ENCODE measurements at places on chromosomes 4 and X.

- no peak for DNase-seq
Measured at GRCh38 chr4:77151241-77151640, 5.8 kb upstream of the CCNG2 start.

DNA sequence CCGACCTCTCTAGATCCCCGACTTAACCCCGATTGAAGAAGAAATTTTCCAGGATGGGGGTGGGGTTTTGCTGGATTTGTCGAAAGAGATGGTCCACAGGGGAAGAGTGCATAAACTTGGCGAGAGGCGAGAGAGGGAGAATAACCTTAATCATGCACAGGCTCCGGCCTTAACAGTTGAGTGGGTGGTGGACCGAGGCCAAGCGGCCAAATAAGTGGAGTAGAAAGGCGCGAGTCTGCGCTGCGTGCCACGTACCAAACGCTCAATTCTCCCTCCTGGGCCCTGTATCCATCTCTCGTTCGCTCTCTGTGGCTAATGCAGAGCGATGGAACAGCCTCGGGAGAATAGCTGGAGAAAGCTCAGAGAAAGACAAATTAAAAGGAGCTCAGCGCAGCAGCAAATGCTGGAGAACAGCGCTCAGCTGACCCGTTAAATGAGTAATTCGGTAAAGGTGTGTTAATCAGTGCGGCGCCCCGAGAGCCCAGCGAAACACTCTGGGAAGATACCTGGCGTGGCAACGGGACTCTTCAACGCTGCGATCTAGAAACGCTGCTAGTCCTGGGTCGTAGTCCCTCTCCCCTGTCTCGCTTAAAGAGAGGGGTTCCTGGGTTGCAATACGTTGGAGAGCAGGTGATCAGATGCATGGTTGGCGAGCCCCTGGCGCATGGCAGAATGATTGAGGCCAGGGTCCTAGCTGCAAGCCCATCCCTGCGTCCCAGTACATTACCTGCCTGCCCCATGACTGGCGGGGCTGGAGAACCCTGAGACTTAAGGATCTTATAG lies 887 bp upstream of the IL1RAPL2 start:
- no peak for DNase-seq

GRCh38 chr4:148757171-148757570 lies 315.0 kb upstream of the NR3C2 start:
- DNase-seq, result no peak

DNA sequence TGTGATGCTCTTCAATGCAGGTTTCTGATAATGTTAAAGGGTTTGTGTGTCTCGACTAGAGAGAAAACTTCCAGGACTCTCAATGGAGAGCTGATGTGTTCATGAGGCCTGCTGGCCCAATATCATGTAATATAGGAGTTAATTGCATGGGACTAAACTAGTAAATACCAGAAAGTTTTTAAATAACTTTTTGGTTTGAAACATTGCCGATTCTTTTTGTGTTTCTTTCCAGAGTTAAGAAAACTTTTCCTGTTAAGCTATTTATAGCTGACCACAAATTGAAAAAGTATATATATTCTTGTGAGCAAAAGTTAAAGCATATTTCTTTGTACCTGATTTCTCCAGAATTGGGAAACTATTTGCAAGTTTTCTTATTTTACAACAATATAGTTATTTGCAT lies 49.7 kb downstream of the FAM9B start:
- DNase-seq, result no peak

DNA sequence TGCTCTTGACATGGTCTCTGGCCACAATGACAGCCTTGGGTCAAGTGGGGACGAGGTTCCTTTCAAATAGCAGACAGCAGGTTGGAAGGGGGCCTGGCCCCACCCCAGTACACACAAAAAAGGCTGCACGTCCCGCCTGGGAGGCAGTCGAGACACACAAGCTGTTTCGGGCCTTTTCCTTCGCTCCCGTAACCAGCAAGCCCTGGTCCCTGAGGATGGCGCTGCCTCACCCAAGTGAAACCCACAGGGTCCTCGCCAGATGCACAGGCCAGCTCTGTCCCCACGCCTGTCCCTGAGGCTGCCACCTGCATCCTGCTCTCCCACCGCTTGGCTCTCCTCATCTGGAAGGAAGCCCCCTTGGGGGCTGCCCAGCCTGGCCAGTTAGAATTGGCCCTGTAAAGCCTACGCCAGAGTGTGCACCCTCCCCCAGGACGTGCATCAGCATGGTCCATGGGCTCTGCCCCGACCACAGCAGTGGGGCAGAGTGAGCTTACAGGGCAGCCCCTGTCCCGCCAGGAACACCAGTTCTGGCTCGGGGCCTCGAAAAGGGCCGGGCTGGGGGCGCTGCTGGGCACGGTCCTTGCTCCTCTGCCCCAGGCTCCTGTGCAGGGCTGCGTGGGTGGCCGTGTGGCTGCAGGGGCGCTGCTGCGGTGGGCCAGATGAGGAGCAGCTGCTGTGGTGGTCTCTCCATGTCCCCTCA lies 2.0 kb downstream of the CPLX1 start:
- peak; percentile 58 for DNase-seq

DNA sequence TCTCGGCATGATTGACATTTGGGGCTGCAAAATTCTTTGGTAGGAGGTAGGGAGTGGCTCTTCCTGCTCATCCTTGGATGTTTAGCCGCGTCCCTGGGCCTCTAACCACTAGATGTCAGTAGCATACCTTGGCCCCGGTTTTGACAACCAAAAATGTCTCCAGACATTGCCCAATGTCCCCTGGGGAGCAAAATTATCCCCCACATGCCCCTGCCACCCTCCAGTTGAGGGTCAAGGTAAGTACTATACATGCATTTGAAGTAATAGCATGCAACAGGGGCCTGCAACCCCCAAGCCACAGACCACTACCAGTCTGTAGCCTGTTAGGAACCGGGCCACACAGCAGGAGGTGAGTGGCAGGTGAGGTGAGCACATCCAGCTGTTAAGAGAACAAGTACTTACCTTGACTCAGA lies 17.6 kb upstream of the KIAA1210 start:
- no peak for DNase-seq

DNA sequence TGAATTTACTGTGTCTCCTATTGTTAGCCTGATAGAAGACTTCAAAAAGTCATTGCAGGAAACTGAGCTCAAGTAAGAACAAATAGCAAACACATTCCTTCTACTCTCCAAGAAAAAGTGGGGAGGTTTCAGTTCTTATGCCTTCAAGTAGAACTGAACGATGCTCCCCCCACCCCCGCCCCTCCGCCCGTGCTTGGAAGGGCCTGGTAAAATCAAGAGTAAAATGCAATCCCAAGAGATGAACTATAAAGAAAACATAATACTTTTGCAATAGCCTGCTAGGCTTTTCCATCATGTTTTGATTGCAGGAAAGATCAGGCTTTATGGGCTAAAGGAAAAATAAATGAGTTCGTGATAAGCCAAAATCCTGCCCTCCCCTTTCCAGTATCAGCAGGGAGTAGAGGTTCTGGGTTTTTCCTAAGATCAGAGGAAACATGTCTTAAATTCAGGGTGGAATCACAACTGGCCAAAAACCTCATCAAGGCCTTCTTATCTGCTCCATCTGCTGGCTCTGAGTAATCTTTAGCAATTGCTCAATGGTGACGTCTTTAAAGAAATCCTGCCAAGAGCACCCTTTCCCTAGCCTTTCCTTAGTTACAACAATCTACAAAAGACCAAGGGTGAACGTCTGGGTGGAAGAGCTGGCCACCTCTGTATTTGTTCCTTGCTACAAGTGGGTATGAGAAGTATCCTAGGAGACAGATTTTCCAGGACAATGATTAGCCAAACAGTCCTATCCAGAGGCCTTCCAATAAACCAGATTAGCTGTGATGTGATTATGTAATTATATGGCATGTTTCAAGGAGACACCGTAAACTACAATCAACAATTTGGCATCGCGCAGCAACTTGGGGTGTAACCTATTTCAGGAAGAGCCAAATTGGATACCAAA lies 66.3 kb upstream of the FAM9C start:
- peak; percentile 8 for DNase-seq

GRCh38 chr4:55673424-55673823 lies 37.3 kb upstream of the NMU start:
- no peak for DNase-seq

DNA sequence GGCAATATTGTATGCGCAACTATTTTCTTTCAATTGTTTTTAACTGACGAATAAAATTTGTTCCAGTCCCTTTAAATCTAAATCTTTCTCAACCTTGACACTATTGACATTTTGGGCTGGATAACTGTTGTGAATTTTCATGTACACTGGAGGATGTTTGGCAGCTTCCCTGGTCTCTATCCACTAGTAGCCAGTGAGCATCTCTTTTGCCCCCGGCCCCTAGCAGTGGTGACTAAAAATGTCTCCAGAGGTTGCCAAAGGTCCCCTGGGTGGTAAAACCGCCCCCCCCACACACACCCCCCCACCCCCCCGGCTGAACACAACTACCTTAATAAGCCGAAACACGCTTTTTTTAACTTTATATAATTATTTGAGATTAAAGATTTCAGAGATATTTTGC lies 514 bp downstream of the FANCB start:
- DNase-seq, result no peak

GRCh38 chrX:36543499-36543898 lies 464.7 kb upstream of the FAM47C start:
- no peak for DNase-seq

DNA sequence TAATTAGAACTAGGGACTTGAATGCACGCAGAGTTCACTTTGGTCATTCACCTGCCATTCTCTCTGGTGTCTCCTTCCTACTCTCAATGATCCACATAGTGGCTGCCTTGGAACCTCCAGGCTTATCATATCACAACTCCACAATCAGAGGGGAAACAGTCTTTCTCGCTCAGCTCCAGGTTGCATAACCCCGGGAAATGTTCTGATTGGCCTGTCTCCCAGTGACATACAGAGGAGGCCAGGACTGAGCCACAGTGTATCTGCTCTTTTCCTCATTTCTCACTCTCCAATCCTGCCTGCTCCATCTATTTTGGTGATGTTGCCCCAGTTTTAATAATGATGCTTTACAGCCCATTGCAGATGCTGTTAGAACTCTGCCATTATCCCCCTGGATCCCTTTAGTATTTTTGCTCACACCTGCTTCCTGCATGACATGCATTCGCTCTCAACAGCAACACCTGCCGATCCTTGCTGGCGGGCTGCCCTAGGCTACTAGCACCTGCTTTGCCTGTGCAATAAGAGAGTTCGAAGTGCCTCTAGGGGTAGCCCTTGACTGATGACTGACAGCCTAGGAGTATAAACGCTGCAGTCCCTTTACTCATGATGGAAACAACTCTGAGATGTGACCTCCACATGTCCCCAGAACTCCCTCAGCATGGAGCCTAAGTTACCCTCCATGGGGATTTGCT lies 211.3 kb upstream of the RPS6KA3 start:
- DNase-seq, result peak; percentile 43

DNA sequence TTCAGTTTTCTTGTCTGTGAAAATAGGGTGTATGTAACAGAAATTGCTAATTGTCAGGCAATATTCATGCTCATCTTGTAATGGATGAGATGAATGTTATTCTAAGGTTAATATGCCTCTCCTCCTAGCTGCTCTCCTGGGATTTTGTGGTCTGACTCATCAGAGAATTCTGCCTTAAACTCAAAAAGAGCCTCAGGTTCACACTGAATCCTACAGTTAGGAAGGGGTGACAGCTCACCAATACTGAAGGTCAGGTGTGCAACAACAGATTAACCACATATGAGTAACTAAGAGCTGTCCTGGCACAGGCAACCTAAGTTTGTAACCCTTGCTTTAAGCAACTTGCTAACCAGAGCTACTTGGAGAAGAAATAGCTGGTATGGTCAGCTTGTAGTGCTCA lies 197.7 kb downstream of the SPATA18 start:
- no peak for DNase-seq

DNA sequence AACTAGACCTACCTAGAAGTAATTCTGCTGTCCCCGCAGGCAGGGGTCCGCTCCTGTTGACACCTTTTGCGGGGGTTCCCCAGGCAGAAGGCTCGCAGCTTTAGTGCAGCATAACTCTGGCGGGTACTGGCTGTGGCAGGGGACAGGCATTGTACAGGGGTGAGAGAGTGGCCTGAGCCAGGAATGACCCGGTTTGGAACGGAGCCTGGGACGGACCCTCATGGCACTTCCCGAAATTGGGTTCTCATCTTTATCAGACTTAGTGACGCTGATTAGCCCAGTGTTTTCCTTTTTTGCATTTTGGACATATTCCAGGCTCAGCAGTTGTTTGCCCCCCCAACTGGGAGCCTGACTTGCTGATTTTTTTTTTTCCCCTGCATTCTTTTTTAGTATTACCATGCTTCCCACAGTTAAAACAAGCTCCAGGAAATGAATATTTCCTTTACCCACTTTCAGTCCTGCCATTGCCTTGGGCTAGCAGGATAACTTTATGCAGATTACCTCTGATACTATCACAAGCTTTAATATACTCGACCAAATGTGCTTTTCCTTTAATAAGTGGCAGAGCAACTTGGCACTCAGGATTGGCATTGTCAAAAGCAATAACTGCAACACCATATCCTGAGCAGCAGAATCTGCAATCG lies 55.8 kb upstream of the WDR1 start:
- peak; percentile 65 for DNase-seq

DNA sequence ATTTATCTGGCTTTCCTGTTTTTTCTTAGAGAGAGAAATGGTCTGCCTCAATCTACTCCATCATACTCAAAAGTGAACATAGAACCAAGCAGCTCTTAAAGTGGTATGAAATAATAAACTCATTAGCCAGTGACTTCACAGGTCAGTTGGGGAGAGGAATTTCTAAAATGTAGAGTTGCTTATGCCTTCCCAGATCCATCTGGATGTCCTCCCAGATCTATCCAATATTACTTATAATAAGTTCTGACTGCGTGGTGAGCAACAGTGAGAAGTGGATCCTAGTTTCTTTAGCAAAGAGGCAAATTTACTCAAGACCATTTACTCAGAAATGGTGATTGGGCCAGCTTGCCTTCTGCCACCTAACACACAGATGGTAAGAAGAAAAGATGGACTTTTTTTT lies 748.0 kb downstream of the PCDH18 start:
- DNase-seq, result no peak

DNA sequence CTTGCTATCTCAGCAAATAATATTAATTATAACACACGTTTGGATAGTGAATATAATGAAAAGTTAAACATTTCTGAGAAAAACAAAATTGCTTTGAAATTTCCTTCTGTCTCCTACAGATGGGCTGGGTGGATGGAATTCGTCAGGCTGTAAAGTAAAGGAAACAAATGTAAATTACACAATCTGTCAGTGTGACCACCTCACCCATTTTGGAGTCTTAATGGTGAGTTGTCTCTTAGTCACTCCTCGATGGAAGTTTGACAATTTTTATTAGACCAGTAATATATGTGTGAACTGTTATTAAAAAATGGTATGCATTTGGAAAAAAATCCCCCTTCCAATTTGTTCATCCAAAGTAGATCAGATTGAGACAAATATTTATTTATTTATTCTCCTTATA lies 92.5 kb upstream of the BRS3 start:
- DNase-seq, result no peak

- DNase-seq, result no peak
Measured at GRCh38 chr4:48683784-48684666, 96.1 kb downstream of the FRYL start.

All from G401 (cell line).